Stimulated activated CD8-positive, alpha-beta memory T cell treated with anti-CD3 and anti-CD28 coated beads, Interleukin-2, amount 100 ng/mL, for 1 hour (primary cell): ENCODE measurements at places on chromosomes 4 and X.

DNA sequence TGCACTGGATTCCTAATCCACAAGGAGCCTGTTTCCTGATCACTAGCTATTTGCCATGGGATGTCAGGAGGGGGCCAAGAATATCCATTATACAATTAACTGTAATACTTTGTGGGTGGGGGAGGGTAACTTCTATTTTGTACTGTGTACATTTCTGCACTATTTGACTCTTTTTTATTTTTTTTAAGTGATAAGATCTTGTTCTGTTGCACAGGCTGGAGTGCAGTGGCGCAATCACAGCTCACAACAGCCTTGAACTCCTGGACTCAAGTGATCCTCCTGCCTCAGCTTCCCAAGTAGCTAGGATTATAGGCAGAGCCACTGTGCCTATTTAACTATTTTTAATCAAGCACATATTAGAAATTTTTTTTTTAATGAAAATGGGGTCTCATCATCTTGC is 134.1 kb downstream of the ELOVL6 start:
- no peak for DNase-seq

- no peak for DNase-seq
Measured at GRCh38 chrX:33138677-33139249, 72.6 kb downstream of the DMD start.

- no peak for DNase-seq
Measured at GRCh38 chrX:1491851-1492349, 39.2 kb upstream of the ASMTL start.

DNA sequence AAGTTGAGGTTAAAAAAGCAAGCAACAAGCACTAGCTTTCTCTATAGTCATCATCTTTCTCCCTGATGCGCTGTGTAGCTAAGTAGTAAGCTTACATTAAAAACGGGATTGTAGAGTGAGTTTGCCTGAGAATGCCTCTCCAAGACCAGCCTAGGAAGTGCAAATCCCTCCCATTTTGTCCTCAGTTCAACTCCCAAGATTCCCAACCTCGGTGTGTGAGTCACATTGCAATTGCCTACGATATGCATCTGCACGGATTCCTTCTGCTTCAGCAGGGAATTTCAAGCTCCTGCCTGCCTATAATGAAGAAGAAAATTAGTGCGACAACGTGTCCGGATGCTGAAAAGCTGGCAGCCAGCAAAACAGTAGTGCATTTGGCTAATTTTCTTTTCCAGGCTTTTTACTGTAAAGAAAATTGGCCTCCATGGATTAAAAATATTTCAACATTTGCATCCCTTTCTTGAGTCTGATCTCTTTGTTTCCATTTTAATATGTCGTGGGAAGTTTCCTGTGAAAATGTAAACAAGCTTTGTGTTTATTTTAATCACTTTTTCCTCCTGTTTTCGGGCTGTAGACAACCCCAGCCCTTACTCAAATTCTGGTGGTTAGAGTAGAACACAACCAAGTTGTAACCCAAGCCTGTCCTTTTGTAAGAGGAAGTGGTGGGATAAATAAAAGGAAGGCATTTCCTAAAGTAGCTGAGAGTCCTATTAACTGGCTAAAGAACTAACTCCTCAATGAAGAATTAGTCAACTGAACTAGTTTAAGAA is 58.4 kb upstream of the TET2 start:
- no peak for DNase-seq

DNA sequence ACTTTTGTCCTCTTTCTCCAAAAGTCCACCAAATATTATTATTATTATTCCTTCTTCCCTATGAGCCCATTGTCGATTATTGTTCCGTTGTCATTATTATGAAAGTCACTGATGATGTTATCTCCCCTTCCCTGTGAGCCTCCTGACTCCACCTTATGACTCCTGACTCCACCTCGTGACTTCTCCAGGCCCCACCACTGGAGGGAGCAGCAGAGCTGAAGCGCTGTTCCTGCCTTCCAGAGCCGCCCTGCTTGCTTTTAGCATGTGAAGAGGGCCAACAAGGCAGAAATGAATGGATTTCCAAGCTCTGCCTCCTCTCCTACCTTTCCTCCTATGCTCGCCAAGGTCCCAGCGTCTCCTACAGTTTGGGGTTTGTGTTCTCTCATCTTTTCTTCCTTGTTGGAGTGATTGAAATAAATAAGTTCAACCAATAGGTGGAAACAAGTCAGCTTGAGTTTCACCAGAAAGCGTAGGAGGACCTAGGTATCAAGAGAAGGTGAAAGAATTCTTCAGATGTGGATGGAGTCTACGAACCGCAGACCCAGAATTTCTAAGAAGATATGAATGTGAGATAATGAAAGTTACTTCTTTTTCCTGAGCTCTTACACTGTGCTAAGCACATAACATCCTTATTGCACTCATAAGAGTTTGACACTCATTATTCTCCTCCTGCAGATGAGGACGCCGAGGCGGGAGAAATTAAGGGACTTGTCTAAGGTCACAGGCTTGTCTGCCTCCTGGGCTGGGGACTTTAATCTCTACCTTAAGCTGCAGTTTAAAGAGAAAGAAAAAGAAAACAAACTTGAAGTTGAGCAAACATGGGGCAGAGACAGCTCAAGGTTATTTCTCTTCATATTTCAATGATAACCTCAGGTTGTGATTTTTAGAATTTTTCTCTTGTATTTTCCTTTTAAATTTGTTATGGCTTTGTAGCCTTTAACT is 26.1 kb downstream of the IGSF1 start:
- DNase-seq, result no peak

DNA sequence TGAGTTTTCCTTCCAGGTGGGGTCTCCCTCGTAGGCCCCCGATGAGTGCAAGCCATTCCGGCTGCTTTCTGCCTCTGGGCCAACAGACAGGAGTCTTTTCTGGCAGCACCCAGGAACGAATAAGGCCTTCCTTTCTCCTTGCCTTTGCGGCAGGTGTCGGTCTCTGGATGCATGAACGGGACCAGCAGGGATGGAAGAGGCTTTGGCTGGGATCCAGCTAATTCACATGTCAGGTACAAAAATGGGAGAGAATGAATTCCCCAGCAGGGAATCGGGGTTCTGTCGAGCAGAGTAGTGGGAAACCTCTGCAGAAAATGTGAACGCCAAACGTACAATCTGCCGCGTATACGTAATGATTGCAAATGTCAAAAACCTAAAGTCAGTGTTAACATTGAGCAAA is 146.1 kb upstream of the TBL1X start:
- no peak for DNase-seq

DNA sequence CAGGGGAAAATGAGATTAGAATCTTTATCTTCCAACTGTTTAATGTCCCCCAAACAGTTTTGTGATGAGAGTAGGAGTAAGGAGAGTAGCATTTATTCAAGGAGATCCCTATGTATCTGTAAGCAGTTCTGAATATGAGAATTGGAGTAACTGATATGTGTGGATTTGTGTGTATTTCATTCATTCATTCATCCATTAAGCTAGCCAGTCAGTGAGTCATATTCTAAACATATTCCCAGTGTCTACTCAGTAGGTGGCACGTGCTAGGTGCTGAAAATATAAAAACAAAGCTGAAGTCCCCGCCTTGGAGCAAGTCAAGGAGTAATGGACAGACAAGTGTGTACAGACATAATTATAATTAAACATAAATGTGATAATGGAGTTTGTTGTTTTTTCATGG is 12.4 kb upstream of the STX18 start:
- DNase-seq, result no peak

DNA sequence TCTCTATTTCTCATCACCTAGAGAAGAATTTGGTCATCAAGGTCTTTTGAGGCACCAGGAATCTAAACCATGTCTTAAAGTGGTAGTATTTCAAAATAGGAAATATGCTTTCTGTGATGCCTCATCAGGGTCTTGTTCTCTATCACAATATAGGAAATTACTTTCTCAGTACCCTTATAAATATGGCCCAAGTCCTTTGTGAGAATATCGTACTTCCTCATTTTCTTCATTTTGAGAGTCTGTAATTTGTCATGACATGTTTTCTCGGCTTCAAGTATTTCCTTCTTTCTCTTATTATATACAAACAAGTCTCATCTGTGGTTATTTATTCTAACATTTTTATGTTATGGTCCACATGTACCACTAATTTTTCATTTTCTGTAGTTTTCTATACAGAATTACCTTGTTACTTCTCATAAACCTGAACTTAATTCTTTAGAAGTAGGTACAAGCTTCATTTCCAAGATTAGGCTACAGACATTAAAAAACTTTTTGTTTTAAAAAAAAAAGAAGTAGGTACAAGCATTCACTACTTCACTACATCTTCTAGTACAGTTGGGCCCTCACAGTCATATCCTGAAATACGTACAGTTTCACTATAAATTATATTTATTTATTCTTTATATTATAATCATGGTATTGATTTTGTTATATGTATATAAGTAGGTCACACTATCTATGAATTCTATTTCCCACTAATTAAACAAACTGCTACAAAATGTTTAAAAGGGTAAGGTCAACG is 54.4 kb downstream of the KLHL13 start:
- DNase-seq, result no peak
